ENCODE measurements at places on chromosomes 3 and 15. TPM values are rescaled to one million over a fixed set of nuclear protein-coding genes. Genes with fewer than 3 reads are reported as not detected.

- DNase-seq, result no peak
These were observed 655.5 kb downstream of the GBE1 start for GRCh38 chr3:81105789-81106488.

- DNase-seq, result no peak
These were observed 17.7 kb downstream of the TTC21A start for GRCh38 chr3:39124876-39125840.

DISP2 gene
- total RNA-seq, result 1.0 TPM

PARP15 gene
- total RNA-seq, result 0.55 TPM

- no peak for DNase-seq
These were observed 82.4 kb downstream of the NR2F2 start for GRCh38 chr15:96412906-96413231.

Measured in progenitor cell of endocrine pancreas (in vitro differentiated cells).